ENCODE measurements at places on chromosomes 2 and 18.

DNA sequence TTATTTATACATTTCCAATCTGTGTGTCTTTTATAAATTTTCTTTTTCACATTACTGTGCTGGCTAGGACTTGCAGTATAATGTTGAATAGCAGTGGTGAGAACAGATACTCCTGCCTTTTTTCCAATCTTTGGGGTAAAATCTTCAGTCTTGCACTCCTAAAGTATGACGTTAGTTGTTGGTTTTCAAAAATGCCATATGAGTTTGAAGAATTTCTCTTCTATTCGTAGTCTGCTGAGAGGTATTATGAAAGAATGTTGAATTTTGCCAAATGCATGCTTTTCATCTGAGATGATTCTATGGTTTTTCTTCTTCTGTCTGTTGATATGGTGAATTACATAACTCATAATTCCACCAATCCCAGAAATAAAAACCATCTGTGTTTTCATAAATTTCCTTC lies 335.3 kb upstream of the CHST9 start:
- DNase-seq, result no peak

DNA sequence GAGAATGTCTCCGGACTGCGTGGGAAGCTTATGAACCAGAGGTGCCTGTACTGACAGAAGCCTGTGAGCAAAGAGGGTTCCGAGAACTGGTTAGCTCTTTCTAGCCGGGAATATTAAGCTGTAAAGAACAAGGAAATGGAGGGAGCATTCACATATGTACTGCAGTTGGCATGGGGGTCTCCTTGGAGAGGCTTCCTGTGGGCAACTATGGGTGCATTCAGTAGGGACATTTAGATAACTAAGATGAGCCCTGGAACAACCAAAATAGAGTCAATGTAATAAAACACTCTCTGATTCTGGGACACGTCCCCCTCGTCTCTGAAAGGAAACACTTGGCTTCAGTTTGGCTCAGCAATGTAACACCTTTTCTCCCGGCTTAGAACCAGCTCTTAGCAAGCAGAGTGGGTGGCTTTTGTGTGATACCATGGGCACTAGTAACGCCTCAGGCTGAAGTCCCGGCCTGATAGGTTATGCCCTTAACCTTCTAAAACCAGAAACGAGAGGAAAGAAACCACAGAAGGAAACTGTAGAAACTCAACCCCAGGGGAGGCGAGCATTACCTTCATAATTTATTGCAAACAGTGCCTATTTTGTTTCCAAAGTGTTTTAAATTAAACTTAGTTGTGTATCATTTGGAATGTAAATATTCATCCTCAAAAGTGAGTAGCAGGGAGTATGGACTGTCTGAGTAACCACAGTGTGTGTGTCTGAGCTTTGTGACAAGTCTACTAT lies 48.8 kb upstream of the LPIN2 start:
- no peak for DNase-seq

DNA sequence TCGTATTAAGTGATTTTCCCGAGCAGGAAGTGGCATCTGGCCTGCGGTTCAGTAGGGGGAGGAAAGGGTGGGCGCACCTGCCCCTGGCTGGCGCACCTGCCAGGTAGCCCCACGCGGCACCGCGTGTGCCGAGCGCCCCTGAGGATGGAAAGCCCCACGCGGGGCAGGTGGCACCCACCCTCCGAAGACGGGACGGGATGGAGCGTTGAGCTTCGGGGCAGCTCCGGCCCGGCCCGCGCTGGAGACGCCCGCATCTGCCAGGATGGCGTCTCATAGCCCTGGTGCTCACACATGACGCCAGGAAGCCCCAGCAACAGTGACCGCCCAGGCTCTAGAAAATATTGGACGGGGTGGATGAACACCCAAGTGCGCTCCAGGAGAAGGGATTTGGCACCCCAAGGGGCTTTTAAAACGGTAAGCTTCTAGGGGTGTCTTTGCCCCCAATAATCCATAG lies 2.5 kb upstream of the NFATC1 start:
- no peak for DNase-seq

DNA sequence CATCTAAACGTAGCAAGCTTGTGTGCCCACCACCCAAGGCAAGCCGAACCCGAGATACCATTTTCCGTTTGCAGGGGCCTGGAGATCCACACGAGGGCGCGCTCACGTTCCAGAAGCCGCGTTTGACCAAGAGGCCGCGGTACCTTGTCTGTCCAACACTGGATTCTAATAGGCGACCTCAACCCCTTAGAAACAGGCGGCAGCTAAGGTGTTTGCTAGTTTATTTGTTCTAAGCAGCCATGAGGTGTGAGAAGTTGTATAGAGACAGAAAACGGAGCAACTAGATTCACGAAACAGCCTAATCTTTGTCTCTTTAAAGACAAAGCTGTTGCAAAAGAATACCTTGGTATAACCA lies 4.2 kb downstream of the HOXD11 start:
- no peak for DNase-seq

DNA sequence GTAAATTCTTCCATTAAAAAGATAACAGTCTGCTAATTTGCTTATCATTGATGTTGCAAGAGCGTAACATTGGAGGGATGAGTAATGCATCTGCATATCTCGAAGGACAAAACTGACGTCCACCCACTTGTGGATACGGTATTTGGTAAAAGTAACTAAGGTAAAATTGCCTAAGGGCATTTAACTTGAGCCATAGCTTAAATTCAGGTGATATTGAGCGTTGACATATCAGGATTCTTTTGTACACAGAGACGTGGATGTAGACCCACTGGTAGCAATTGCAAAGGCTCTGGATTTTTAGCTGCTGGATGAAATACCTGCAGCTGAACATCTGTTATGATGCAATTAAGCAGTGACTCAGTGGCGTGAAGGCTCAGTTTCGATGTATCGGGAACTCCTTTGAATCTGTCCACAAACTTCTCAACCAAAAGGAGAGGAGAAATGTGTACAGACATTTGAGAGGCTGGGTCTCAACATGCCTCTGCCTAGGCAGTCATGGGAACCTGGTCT lies 119.3 kb downstream of the SPTBN1 start:
- DNase-seq, result no peak

- no peak for DNase-seq
Measured at GRCh38 chr2:32358111-32358482, 1.3 kb downstream of the BIRC6 start.

GRCh38 chr2:7567646-7568045 lies 650.4 kb downstream of the RNF144A start:
- peak; percentile 42 for DNase-seq

DNA sequence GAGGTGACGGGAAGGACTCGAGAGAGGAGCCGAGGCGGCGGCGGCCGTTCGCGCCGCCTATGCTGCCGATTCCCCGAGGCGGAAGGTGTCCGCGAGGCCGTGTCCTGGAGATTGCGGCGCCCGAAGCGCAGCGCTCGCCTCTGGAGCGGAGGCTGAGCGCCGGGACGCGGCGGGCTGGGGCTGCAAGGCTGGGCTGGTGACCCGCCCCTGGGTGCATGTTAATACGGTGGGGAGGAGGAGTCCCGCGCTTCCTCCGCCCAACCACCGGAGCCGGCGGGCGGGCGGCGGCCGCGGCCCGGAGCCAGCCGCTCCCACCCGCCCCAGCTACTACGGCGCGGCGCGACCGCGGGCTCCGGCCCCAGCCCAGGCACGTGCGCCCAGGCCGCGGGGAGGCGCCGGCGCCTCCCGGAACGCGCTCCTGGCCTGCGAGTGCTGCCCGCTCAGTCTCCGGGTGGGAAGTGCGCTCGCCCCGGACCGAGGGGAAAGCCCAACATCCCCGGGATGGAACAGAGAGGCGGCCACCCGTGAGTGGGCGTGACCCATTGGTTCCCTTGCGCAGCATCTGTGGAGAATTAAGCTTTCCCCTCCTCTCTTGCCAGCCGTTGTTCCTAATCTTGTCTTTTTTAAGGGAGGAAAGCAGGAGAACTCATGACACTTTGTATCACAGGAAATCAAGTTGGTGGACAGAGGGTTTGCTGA lies at the start of gene DLGAP1:
TSS of gene DLGAP1 (minus strand) at position 195 of the 699 bp plus-strand sequence.
- no peak for DNase-seq

GRCh38 chr2:188416367-188416766 lies 124.7 kb downstream of the GULP1 start:
- no peak for DNase-seq

DNA sequence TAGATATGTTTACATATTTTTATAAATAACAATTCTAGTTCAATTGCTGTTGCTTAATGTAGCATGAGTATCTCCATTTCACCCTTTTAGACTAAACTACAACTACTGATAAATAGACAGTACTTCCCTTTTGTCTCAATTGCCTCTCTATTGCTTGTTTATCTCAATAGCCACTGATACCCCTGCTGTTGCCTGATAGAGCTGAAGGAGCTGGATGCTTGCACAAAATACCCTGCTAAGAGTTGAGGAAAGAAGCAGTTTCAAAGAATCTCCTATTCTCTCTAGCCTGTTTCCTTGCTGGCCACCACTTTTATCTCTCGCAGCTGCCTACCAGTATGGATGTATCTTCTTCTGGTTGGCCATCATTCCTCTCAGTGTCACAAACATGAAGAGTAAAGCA lies 16.9 kb upstream of the ZNF804A start:
- no peak for DNase-seq

Data from stimulated activated CD4-positive, alpha-beta T cell treated with anti-CD3 and anti-CD28 coated beads, Interleukin-1b, Interleukin-23, amount 100 ng/mL, for 24 hours (primary cell).